Activated naive CD4-positive, alpha-beta T cell treated with anti-CD3 and anti-CD28 coated beads for 36 hours (primary cell): ENCODE measurements at places on chromosomes 3 and 15.

GRCh38 chr3:99895703-99896441, 78.2 kb downstream of the CMSS1 start:
- DNase-seq, result no peak

DNA sequence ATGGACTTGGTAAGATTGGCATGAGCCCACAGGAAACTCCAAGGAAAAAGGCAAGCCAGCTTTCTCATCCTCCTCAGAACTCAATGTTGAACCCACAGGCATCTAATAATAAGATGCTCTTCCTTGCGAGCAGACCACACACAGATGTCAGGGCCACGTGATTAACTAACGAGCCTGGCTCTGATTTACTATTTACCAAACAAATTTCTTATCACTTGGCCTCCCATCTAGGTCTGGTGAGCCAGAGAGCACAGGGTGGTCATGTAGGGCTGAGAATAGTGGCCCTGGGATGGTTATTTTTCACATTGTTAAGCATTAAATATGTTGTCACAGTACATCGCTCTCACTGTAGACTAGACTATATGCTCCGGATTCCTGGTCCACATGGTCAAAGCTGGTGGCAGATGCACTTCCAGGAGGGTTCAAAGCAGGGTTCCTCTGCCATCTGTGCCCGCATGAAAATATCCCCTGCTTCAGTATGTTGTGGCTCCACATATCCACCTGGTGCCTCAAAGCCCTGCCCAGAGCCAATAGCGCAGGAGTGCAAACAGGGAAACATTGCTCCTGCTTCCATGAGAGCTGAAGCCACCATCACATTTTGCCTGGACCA, 472.5 kb upstream of the WNT5A start:
- no peak for DNase-seq

GRCh38 chr3:151620071-151620470, 113.7 kb upstream of the AADACL2 start:
- DNase-seq, result no peak

DNA sequence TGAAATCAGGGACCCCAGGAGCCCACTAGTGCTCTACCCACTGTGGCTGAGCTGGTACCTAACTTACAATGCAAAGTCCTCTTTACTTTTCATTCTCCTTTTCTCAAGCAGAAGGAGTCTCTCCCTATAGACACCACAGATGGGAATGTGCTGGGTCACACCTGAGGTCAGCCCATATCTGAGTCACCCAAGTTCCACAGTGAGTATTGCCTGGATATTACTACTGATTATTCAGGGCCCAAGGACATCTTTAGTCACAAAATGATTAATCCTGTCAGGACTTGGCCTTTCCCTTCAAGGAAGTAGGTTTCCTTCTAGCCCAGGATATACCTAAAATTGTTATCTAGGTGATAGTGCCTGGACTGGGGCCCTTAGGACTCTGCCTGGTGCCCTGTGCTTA, 1305.2 kb downstream of the SI start:
- DNase-seq, result no peak

- no peak for DNase-seq
These were observed 32.9 kb upstream of the CRTC3 start for GRCh38 chr15:90496791-90497190.

GRCh38 chr3:73603762-73604171, 21.0 kb downstream of the PDZRN3 start:
- no peak for DNase-seq

GRCh38 chr3:146590521-146590920, 14.6 kb downstream of the PLSCR5 start:
- DNase-seq, result no peak

DNA sequence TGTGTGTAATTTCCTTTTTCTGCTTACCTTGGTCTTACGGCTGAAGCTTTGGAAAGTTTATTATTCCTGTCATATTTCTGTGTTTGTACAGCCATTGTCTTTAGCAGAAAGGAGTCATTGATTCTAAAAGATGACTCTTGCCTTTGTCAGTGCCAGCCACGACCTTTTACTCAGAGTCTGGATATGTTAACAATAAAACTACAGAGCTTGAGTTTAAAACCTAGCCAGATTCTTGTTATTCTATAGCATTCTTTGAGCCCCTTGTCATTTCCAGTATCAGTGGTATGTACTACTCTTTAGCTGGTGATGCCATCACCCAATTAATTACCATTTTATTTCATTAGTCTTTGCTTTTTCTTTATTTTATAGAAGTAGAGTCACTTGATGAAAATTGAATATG, 142.4 kb downstream of the TCF12 start:
- DNase-seq, result no peak

- DNase-seq, result no peak
These were observed 9.2 kb downstream of the KPNA4 start for GRCh38 chr3:160556141-160556540.

DNA sequence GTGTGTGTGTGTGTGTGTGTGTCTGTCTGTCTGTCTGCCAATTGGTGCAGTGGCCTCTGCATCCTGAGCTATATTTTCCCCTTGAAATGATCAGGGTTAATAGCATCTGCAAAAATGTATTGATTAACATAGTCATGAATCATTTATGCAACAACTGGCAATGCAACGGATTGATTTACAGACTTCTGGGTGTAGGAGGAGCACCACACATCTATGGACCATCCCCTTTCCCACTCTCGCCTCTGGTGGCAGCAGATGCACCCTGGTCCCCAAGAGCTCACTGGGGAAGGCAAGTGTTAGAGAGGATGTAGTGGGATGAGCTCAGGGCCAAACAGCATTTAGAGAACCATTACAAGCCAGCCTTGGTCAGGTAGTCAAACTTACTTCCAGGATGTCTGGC, 272.7 kb upstream of the C2CD4B start:
- no peak for DNase-seq

DNA sequence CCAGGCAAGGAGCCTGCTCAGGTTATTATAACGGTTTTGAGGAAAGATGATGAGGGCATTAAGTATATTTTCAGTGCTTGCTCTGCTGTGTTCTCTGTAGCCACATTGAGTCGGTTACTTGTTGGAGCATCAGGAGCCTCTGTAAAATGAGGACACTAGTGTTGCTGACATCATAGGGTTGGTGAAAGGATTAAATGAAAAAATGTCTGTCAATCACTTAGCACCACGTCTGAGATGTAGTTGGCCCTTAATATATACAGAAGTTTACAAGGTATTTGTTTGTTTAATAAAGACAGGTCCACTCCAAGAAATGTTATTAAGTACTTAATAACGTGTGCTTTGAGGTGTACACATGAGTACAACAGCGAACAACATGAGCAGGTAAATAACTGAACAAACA, 735 bp upstream of the SLC25A26 start:
- DNase-seq, result no peak

GRCh38 chr15:29046281-29046810, 160.6 kb downstream of the APBA2 start:
- no peak for DNase-seq
